ENCODE measurements at places on chromosomes 6 and 20.

DNA sequence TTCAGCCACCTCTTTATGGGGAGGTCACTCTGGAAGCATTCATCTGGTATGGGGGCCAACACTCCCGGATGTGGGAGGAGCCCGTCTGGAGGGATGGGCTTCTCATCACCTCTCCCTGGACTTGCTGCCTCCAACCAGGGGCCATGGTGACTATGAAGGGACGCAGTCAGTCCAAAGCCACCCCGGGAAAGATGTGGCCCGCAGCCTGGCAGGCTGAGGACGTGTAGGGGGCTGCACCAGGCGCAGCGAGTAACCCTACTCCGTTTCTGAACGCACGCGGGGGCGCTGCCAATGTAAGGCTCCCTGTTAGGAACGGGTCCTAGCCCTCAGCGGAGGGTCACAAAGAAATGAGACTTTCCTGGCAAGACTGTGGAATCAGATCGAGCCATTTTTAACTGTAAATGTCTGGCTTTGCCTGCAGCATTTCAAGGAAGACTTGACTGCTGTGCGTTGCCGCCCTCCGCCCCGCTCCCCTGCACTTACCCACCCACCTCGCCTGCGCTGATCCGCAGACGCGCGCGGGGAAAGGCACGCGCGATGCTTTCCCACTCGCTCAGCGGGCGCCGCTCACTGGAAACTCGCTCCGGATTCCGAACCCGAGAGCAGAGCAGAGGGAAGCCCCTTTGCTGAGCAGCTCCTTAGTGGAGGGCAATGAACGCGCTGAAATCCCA, 55.1 kb downstream of the IL20RA start:
- no peak for DNase-seq

GRCh38 chr20:50574586-50574985, 64.4 kb downstream of the PTPN1 start:
- DNase-seq, result no peak

DNA sequence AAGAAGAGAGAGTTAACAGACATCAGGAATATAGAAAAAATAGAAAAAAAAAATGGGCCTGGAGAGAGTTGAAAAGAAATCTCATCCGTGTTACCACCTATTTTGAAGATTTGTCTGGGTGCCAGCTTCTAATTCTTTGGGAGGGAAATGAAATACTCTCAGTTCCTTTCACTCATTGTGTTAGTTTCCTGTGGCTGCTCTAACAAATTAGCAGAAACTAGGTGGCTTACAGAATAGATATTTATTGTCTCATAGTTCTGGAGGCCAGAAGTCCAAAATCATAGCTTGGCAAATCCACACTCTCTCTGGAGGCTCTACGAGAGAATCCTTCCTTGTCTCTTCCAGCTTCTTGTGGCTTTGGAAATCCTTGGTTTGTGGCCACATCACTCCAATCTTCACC, 225.1 kb upstream of the BTBD3 start:
- no peak for DNase-seq

GRCh38 chr20:49034070-49034732, 11.9 kb upstream of the CSE1L start:
- no peak for DNase-seq

- DNase-seq, result no peak
These were observed 17.6 kb downstream of the GCLC start for GRCh38 chr6:53527249-53527765.

GRCh38 chr6:24472181-24472580, 17.2 kb downstream of the GPLD1 start:
- DNase-seq, result no peak

- DNase-seq, result peak; percentile 90
These were observed 100.3 kb downstream of the GMPR start for GRCh38 chr6:16338577-16339264.

- DNase-seq, result no peak
These were observed 48.3 kb upstream of the MRAP2 start for GRCh38 chr6:83985308-83985713.

DNA sequence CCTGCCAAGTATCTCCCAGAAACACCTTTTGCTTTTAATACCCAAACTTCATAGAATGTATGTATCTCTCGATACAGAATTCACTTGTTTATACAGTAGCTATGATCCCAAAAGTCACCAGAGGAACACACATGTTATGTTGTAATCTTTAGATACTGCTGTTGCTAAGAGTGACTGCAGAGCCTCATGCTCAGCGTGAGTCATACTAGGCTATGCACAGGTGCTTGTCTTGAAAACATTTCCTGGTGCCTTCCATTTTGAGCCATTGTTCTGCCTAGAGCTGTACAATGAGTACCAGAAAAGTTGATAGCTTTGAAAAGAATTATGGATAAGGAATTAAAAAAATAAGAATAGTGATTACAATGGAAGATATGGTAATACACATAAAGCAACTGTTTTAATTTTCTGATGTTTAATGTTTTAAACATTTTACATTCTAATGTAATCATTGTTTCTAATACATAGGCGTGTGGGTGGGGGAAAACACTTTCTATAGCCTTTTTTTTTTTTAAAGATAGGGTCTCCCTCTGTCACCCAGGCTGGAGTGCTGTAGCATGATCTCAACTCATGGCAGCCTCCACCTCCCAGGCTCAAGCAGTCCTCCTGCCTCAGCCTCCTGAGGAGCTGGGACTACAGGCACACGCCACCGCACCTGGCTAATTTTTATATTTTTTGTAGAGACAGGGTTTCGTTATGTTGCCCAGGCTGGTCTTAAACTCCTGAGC, 79.4 kb downstream of the CD24 start:
- DNase-seq, result no peak

GRCh38 chr6:13494137-13494536, 6.7 kb upstream of the GFOD1 start:
- no peak for DNase-seq

DNA sequence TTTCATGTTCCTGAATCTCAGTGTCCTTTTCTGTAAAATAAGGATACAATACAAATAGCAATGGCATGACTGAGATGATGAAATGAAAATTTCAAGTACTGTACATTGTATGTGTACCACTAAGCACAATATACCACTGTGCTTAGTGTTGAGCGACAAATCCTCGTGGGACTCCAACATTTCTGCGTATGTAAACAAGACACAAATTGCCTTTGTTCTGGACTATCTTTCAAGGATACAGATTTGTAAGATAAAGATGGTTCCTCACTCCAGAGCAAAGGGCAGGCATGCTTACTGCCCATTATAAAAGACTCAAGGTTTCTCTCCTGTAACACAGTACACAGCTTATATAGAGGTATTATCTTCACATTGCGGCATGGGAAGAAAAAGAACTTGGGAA, 6.0 kb downstream of the RARS2 start:
- DNase-seq, result no peak

DNA sequence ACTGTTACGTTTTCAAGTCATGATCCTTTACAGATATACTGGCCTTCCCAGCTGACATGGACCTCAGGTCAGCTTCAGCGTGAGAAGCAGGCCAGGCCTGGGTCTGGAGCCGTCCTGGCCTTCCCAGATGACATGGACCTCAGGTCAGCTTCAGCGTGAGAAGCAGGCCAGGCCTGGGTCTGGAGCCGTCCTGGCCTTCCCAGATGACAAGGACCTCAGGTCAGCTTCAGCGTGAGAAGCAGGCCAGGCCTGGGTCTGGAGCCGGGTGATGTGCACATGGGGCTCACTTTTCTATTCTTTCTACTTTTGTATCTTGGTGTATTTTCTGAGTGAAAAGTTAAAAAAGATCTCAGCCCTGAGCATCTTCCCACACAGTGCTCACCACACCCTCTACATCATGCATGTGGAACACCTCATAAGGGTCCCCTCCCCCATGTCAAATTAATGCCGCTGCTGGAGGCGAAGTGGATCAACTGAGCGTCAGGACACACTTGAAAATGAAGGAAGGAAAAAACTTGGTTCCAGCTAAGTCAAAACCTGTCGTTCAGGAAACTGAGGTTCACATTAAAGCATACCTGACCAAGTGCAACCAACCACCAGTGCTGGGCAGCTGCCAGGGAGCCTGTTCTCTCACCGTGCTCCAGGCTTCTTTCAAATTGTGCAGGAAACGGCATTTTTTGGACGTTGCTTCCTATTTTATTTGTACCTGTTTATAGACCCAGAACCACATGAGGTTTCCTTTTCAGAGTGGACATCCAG, 32.2 kb downstream of the KIF25 start:
- DNase-seq, result no peak

GRCh38 chr20:9334866-9335265, 179.5 kb upstream of the LAMP5 start:
- no peak for DNase-seq

DNA sequence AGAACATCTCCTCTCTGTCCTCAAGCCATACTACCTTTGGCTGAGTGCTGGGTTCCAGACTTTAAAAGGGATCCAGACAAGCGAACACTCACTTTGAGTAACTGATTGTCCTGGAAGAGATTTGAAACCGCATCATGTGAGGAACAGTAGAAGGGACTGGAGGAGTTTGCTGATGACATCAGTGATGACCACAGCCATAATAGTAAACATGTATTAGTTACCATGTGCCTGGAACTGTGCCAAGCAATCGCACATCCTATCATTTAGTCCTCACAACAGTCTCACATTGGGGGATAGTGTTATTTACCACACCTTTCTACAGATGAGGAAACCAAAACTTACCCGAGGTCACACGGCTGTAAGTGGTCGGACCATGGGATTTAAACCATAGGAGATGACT, 39.8 kb downstream of the ARMC2 start:
- DNase-seq, result no peak

DNA sequence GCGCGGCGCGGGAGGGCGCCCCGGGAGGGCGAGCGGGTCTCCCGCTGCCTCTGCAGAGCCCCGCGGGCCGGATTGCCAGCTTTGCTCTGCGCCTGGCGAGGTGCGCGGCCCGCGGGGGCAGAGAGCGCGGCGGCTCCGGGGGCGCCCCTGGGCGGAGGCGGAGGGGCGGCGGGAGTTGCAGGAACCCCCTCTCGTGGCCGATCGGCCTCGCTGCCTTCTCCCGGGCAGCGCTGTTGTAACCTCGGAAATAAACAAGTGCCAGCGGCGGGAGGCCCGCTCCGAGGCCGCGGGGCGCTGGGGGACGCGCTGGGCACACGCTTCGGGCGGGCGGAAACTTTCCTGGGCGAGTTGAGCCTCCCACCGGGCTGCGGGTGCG, 1.2 kb downstream of the CDH4 start:
- no peak for DNase-seq

DNA sequence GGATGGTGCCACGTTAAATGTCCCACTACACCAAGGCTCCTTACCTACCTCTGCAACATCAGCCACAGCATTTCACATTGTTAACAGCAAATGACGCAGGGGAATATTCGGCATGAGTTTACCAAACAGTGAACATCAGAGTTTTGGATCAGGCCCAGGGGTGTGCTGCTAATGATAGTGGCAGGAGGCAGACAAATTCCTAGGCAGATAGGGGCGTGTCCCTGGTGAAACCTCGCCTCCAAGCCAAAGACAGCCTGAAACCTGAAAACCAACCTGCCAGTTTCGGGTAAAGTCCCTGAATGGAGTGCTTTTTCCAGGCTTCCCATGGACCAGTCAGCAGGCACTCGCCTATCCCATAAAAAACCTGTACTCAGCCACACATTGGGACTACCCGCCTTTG, 133.6 kb downstream of the SH3BGRL2 start:
- DNase-seq, result no peak

GRCh38 chr6:7649037-7649810, 59.2 kb downstream of the SNRNP48 start:
- DNase-seq, result no peak

- peak; percentile 11 for DNase-seq
These were observed 535 bp downstream of the EXOC2 start for GRCh38 chr6:692356-692851.

GRCh38 chr20:17541596-17541995, 10.4 kb upstream of the BFSP1 start:
- DNase-seq, result no peak

GRCh38 chr6:9439621-9440330, 975.1 kb downstream of the TFAP2A start:
- no peak for DNase-seq

DNA sequence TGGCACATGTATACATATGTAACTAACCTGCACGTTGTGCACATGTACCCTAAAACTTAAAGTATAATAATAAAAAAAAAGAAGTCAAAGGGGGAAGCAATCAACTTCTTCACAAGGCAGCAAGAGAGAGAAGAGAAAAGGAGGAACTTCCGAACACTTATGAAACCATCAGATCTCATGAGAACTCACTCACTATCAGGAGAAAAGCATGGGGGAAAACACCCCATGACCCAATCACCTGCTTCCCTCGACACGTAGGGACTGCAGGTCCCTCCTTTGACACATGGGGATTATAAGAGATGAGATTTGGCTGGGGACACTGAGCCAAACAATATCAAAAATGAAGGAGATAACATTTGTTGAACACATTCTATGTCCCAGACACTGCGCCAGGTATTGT, 94.8 kb upstream of the PHACTR1 start:
- DNase-seq, result no peak

DNA sequence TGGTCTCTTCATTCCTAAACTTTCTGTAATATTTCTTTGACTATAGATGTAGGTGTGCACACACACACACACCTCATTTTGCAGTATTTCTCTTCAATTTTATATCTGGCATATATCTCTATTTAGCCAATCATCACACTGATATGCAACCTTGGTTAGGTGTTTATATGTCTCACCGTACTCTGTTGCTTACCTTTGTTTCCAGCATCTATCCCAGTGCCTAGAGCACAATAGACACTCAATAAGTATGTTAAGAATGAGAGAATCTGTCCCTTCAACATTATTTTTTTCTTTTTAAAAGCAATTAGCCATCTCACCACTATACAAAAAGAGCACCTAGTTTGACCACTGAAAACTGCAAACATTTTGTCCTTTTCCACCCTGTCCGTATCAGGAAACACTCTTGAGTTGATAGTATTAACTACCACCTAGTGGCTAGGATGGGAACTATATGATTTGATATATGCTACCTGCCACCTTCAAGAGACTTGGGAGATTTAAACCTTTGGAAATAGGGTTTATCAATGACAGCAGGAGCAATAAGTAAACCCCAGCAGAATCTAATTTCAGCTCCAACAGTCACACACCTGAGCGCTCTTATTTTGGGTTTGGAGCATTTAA, 48.7 kb upstream of the RSPO3 start:
- DNase-seq, result no peak

DNA sequence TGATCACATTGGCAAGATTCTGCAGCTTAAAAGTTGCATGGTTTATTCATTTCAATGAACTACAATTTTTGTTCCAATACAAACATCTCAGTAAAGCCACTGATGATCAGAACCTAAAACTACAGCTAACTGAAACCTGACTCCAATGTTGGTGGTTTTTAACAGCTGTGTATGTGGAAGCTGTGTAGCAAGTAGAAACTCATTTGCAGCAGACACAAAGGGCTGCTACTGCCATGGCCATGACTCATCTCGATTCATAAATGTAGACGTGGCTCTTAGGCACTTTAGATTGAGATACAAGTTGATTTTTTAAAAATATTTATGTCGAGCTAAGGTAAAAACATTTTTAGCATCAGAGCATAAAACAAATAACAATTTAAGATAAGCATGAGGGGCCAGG, 19.5 kb upstream of the MAP3K4 start:
- no peak for DNase-seq

DNA sequence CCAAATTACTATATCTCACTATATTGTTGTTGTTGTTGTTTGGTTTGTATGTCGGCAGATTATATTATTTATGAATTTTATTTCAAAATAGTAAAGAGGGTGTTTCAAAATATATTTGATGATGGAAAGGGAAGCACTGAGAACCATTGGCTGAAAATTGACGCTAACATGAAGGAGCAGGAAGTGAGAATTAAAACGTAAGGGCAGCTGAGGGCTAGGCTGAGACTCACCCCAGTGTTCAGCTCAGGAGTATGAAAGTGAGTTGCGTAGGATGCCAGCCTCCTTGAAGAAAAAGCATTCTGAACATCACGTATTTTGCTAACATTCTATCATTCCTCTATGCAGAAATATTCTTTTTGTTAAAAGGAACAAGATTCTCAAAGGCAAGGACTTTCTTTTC, 10.7 kb upstream of the IPCEF1 start:
- DNase-seq, result no peak
